ENCODE measurements at places on chromosomes 5 and 9.

DNA sequence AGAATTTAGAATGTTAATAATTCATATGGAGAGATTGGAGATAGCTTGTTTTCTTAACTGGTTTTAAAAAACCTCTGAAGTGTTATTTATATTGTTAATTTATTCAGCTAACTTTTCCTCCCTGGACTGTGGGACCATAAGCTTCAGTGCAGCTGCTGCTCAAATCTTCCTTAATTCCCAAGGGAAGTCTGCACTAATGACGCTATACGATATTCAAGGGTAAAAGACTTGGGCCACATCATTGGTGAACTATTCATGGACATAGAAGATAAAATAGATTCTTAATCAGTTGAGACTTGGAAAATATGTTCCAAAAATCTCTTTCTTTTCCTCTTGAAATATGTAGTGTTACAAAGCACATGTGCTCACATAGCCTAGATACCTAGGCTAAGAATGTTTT is 31.1 kb upstream of the GAS1 start:
- DNase-seq: no peak

DNA sequence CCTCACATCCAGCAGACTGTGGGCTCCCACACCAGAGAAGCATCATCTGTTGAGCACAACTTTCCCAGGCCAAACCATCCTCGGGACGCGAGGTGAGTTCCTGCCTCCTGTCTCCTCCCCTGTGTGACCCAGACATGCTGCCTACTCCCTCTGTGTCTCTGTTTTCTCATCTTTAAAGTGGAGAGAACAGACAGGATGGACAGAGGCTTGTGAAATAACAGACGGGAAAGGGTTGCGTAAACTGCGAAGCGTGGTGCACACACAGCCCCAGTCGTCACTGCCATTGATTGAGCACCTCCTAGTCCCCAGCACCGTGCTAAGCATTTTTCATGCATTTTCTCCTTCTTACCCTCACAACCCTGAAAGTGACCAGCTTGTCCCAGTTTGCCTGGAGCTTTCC is 52.1 kb upstream of the LMX1B start:
- no peak for DNase-seq

DNA sequence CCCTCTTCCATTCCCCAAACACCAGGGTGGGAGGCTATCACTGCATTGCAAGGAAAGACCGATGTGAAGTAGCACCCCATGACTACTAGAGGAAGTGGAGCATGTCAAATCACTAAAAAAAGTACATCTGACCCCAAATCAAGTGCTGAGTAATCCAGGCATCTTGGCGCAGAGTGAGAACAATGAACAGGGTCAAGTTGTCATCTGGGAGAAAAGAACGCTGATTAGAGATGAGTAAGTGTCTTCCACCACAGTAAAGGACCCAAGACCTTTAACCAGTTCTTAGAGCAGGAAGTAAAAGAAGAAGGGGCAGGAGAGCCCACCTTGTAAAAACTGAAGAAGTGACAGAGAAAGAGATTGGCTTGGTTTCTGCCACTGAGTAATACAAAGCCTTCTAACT is 75.0 kb upstream of the RAD23B start:
- no peak for DNase-seq

GRCh38 chr5:129630101-129630500 is 117.8 kb upstream of the MINAR2 start:
- no peak for DNase-seq

- DNase-seq: no peak
These were observed 13.8 kb downstream of the CNTRL start for GRCh38 chr9:121088576-121088975.

GRCh38 chr5:127697894-127698600 is 5.1 kb upstream of the CCDC192 start:
- DNase-seq: no peak

GRCh38 chr5:40332970-40333369 is 346.7 kb upstream of the PTGER4 start:
- no peak for DNase-seq

GRCh38 chr9:128099231-128099931 is 28.1 kb downstream of the PTGES2 start:
- no peak for DNase-seq

- no peak for DNase-seq
These were observed 132.7 kb upstream of the SLC12A2 start for GRCh38 chr5:127950707-127951391.

- no peak for DNase-seq
These were observed 30.6 kb downstream of the KDM4C start for GRCh38 chr9:6788162-6789016.

DNA sequence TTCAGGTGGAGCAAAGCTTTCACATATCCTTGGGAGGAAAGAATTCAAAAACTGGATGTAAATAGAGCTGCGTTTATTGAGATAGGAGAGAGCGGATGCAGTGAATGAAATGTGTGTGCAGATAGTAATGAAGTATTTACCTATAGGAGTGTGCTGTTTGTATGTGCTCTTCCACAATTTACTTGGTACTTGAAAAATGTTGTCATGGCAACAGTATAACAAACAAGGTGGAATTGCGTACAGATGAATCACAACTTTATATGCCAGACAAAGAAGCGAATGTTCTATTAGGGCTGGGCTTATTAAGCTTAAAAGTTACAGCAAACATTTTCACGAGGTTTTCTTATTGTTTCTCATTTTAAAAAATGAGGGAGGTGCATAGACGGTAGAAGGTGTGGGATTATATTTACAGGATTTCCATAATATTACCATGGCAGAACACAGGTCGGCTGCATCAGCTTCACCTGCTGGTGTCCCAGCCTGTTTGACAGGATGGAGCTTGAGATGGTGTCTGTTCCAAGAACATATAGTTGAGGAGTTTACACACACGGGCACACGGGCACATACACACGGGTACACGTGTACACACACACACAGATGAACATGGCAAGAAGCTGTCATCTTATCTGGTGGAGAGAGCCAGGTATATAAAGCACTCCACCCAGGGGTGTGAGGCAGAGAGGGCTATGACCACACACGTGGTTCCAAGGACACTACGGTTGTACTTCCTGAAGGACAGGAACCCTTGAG is 155.7 kb downstream of the RMI1 start:
- no peak for DNase-seq

DNA sequence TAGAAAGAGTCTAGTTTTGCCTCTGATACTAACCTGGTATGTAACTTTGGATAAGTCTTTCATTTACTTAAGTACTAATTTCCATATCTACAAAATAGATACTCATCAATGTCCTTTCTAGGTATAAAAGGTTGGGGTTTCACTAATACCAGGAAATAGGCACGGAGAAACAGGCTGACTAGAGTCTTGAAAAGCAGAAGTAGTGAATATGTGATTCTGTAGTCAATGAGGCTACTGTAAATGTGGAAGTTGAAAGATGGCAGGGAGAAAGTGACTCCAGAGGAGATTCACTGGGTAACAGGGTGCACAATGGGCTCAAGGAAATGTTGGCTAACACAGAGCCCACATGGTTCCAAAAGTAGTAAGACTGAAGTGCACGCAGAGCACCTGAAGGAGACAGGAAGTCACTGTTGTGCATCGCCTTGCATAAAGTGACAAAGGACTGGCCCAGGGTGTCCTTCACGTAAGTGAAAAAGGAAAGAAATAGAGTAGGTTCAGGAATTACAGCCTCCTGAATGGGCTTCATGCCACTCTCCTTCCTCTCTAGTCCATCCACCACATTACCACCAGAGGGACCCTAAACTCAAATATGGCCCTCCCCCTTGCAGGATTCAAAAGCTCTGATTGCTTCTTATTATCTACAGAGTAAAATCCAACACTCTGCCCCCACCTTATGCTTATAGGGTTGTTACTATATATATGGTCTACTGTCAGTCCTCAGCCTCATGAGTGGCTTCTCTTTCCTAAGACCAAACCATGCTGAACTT is 288.0 kb upstream of the SMARCA2 start:
- DNase-seq: peak; percentile 7

DNA sequence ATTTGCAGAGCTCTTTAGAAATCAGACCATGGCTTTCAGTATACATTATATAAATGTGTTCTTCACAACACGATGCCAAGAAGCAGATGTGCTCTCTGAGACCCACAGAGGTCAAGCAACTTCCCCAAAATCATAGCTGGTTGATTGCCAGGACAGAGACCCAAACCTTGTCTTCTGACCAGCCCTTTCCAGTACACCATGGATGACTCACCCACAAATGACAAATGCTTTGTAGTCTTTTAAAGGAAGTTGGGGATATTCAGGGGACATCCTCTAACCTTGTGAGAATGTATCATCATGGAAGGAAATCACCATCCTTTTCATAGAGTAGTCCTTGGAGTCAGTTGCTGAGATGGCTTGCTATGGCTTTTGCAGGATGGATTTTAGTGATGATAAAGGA is 30.1 kb downstream of the ZNF462 start:
- no peak for DNase-seq

GRCh38 chr5:137858223-137858916 is 9.3 kb upstream of the MYOT start:
- DNase-seq: peak; percentile 5

DNA sequence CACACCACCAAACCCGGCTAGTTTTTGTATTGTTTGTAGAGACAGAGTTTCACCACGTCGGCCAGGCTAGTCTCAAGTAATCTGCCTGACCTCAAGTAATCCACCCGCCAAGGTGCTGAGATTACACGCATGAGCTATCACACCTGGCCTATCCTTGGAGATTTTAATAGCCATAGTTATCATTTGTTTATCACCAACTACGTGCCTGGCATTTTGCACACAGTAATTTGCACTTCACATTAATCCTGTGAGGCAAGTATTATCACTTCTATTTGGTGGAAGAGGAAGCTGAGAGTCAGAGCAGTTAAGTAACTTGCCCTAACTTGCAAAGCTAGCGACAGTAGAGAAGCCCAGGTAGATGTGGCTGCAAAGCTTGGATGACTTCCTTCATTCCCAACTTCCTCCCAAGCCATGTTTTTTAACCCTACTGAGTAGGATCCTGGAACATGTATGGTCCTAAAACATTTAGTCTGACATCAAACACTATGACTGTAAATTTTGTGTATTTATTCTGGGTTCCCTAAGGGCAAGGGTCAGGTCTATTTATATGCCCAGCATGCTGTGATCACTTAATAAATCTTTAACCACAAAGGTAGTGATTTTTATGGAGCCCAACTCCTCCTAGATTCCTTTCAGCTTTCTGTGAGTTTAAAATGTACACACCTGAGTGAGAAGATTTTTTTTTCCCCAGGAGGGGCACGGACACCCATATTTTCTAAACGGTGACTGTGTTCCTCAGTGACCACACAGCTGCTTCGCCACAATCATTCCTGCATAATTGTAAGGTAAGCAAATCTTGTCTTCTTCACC is 100.2 kb upstream of the RAI14 start:
- DNase-seq: no peak

GRCh38 chr5:7207979-7208378 is 188.0 kb upstream of the ADCY2 start:
- no peak for DNase-seq

GRCh38 chr5:80591352-80591751 is 21.3 kb upstream of the ANKRD34B start:
- DNase-seq: no peak

DNA sequence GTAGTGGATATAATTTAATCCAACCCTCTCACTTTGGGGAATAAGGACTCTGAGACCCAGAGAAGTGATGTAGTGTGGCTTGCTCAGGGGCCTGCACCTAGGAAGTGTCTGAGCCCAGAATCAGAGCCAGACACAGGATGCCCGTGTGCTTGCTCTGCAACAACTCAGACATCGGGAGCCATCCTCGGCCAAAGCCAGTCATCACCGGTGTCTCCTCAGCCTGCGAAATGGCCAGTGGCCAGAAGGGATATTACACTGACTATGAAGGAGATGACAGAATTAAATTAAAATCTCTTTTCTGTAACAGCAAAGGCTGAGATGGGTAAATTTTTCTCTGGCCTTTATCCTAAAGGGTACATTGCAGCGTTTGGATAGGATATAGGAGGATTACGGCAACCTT is 102.9 kb downstream of the MARCHF11 start:
- DNase-seq: no peak

DNA sequence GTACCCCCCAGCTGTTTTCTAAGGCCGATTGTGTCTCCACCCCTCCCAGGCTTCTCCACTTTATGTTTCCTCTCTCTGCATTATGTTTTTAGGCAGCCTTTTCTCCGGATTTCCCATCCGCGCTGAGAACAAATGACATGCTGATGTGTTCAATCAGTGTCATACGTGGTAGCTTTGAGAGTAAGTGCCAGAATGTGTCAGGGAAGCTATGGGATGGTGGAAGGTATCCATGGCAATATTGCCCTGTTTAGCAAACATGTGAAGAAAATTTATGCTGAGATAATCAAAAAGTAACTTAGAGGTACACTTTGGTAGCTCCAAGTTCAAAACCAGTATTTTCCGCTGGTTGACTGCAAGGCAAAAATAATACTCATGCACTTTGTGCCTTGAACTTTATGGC is 36.6 kb upstream of the LECT2 start:
- DNase-seq: no peak

DNA sequence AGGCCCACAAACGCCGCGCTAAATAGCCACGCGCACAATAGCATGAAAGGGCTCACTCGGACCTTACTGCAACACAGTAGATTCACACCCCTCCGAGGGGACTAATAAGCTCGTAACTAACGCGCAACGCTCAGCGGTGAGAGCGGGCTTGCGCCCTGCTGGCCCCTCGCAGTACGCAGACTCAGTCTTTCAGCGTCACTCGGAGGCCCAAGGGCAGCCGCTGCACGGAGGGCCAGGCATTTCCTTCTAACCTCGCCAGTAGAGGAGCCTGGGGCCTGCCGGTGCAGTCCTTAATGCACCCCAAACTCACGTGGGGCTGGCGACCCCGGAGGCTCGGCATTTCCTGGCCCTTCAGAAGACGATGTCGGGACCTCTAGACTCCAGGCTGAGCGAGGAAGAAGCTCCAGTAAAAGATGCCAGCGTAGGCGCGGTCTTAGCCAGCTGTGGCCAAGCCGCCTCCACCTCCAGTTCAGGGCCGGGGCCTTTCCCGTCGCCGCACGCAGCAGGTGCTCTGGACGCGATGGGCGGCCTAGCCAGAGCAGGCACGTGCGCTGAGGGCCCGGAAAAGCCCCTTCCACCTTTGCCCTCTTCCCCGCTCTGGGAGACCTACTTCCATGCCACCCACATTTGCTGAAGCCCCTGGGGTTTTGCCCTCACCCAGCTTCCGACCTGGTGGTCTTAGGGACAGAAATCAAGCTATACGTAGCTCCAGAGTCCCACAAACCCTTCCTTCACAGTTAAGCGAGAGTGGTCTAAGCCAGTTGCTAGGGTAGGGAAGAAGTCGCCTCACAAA is 38.3 kb upstream of the TIFAB start:
- DNase-seq: no peak

DNA sequence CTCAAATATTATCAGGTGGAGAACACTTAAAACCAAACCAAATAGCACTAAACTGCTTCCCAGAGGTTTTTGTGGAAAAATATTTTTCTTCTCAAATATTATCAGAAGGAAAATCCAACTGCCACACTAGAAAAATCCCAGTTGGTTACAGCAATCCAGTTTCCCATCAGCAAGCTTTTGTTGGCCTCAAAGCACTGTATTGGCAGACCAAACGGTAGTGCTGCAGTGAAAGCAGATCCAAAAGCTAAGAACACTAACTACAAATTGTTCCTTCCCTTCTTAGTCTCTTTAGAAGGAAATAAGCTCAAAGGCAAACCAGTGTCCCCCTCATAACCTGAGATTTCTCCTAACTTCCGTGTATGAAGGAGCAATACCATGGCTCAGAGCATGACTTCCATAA is 105.3 kb downstream of the TRIM36 start:
- DNase-seq: no peak

GRCh38 chr5:156991714-156992113 is 28.7 kb upstream of the TIMD4 start:
- DNase-seq: no peak

- no peak for DNase-seq
These were observed 70.0 kb downstream of the LMNB1 start for GRCh38 chr5:126846744-126847455.
